ENCODE measurements at places on chromosomes 1 and 21.
A peak's percentile ranks its signal among the peaks of the same experiment; 100 is the strongest.

DNA sequence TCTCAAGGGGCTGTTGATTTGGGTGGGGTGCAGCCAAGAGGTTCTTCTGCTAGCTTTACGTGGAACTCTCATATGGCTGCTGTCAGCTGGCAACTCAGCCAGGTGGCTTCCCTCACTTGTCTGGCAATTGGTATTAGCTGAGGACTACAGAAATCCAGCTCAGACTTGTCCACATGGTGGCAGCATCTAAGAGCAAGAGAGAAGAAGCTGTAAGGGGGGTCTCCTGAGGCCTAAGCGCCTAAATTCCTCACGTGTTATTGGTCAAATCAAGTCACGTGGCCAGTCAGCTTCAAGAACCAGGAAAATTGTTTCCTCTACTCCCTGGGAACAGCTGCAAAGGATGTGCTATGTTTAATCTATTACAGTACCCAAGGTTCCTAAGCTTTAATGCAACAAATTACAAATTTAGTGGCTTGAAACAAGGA lies 4.2 kb upstream of the DYRK3 start:
- DNase-seq, result no peak

DNA sequence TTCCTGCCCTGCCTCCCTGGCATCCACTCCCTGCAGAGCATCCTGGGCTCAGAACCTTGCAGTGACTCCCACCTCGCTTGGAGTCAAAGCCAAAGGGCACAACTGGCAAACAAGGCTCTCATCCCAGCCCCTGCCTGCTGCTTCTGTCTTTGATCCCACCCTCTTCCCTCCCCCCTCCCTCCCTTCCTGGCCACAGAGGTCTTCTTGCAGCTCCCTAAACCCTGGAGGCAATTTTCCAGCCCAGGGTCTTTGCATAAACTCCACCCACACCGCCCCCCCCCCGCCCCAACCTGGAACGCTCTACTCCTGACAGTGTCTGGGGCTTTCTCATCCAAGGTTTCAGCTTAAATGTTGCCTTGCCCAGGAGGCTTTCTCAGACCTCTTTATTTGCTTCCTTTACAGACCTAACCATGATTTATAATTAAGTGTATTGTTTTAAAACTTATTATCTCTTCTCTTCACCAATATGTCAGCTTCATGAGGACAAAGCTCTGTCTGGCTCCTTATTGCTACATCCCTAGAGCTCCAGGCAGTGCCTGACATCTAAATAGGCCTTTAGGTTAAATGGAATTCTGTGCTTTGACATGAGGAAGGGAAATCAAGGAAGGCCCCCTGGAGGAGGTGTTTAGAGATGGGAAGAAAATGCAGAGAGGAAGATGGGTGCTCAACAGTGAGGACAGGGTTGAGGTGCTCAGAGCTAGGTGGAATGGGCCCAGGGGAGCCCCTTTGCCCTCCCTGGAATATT lies 37.7 kb upstream of the PADI1 start:
- no peak for DNase-seq

GRCh38 chr1:21383785-21384401 lies 56.0 kb upstream of the NBPF3 start:
- DNase-seq, result no peak

GRCh38 chr1:47934243-47934805 lies 62.9 kb downstream of the TRABD2B start:
- DNase-seq, result no peak

DNA sequence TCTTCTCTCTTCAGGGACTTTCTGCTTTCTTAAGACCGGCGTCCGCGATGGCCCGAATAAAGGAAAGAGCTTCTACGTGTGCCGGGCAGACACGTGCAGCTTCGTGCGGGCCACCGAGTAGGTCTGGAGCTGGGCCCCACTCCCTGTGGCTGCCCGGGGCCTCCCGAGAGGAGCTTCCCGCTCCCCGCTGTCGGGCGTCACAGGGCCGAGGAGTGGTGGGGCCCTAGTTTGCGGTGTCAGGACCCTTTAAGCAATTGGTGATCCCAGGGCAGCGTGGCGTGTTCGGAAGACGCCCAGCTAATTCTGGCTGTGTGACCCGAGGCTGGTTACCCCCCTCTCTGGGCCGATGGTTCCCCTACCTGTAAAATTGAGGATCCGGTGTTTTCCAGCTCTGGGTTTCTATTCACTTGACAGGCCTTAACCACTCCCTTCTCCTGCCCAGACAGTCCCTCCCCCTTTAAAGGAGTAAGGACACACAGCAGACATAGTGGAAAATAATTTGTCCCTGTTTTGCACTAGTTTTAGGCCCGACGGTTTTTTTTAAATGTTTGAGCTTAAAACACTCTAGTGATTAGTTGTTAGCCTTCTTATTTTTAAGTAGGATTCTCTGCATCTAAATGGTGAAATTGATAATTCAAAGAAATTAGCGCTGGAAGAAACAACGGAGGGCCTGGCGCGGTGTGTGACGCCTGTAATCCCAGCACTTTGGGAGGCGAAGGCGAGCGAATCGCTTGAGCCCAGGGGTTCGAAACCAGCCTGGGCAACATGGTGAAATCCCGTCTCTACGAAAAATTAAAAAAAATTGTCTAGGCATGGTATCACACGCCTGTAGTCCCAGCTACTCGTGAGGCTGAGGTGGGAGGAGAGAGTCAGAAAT lies 553 bp downstream of the TTF2 start:
- DNase-seq, result peak; percentile 12

DNA sequence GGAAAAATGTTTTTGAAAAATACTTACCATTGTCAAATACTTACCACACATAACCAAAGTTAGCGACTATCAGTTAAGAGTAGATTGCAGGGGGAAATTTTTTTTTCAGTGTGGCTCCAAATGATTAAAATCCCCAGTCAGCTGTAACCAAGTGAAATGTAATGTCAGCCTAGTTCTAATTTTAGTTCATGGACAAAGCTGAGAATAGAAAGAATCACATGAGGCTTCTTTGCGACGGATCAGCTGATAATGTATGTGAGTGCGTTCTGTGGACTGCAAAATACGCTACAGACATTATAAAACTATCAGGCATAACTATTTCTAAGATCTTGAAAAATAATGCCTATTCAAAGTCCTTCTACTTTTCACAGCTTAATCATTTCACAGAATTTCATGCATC lies at the start of gene LRRC39:
Gene LRRC39 (minus strand): TSS at position 166 of the 400 bp plus-strand sequence. CDS start 9,740 bp downstream, outside the sequence.
- no peak for DNase-seq

DNA sequence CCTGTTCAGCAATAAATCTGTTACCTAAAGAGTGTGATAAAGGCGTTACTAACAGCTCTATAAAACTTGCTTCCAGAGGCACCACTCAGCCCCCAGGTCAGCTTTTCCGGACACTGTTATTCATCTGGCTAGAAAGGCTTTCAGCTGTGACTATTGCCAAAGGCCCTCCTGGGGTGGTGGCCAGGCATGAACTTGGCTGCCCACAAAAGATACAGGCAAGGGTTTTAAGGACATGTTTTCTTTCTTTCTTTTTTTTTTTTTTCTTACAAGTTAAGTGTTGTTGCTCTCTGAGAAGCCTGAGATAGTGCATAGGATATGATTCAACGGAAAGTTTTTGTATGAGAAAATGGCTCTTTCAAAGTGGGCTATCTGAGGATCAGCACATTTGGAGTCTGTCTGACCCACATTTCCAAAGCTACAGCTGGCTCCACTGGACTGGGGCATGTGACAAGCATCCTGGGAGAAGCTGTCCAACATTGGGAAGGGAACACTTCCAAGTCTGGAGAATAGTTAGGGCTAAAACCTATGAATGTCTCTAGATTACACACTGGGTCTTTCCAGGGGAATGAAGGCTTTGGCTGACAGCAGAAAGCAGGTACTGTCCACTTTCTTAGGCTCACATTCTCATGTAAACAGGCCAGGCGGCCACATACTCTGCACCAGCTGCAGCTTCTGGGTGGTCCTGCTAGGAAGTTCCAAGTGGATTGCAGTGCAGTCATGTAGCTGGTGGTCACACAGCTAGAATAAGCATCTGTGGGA lies 639.7 kb downstream of the LMO4 start:
- DNase-seq, result no peak

DNA sequence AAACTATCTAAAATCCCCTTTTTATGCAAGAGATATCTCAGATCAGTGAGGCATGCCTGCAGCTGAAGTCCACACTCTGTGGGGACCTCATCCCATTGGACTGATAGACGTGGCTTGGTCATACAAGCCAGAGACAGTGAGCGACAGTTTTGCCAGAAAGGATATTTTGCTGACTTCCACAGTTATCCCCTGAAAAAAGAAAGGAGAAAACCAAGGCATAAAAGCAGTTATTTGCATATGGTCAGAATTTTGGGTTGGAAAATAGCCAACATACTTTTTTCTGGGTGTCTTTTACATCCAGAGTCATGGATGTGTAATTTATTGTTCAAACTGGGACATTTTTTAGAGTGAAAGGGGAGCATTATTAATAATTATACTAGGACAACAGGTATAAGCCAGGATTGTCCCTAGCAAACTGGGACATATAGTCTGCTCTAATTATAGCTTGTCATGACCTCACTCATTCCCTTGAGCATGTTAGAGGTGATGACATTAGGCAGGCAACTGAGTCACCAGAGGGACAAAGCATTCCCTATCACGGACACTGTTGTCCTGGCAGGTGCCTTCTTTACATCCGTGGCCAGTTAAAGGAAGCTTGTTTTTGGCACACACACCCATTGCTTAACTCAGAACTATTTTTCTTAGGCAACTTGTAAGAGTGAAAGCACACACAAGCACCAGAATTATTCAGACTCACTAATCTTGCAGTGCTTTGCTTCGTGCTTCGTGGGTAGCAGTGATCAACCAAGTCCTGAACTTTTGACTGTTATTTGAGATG lies 65.5 kb downstream of the PRRX1 start:
- DNase-seq, result no peak

DNA sequence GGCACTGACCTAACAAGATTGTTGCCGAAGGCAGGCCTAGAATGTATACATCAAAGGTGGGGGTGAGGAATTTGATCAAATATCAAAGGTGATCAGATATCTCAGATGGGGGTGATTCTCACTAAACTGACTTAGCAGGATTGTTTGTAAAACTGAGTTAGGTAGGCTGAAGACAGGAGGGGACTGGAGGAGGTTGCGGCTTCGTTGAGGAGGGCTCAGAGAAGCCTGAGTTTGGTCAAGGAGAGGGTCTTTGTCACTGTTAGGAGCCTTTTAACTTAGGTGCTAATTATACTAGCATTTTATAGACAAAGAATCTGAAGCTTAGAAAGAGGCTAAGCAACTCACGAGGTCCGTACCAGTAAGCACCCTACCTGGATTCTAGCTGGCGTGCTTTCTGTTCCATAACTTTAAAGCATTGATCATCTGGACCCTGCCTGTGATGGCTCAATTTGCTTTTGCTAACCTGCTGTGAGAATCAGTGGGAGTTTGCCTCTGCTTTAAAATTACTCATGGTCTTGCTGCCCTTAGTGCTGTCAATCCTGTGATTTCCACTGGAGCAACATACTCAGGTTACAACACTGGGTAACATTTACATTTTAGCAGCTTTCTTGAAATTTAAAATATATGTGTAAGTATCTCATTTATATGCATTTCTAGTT lies 49.8 kb downstream of the ITSN1 start:
- no peak for DNase-seq

GRCh38 chr1:108585313-108585712 lies 25.4 kb downstream of the EEIG2 start:
- no peak for DNase-seq

DNA sequence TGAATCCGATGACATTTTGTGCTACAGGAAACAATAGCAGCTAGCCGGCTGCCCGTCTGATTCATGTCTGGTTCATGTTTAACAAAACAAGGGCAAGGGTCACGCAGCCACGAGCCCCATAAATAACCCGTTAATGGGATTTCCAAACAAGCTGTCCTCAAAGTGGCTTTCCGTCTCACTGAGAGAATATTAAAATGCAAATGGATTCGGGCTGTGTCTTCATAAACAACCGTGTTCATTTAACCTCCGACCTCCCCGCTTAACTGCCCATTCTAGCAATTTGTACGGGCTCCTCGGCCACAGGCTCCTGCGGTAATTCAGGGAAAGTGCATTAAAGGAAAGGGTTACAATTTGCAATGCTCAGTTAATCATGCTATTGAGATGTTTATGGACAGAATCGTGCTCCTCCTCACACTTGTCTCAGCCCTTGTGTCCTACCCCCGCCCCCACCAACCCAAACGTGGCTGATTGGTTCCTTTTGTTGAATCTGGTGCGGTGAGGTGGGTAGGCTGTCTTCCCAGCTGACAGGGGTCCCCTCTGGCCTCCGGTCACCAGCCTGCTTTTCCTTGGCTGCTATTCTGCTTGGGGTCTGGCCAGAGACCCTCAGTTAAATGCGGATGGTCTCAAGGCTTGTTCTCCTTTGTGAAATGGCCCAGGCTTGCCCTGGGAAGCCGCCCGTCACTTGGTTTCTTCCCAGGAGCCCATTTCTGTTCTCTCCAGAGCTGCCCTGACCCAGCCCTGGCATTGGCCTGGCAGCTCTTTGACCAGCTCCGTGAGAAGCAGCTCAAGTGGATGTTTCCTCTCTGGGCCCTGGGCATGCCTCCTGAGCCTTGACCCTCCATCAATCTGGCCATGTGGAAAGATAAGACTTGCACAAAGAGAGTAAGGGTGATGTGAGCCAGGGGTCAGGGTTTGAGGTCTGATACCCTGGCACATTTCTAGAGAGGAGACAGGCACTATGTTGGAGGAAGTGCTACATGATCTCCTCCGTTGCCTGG lies 200.7 kb upstream of the POU3F1 start:
- no peak for DNase-seq

- DNase-seq, result no peak
Measured at GRCh38 chr1:70874063-70874462, 173.6 kb downstream of the PTGER3 start.

- DNase-seq, result no peak
Measured at GRCh38 chr1:43204394-43204793, 32.3 kb downstream of the CFAP57 start.

- DNase-seq, result no peak
Measured at GRCh38 chr1:29991815-29992214, 731.6 kb downstream of the MATN1 start.

- no peak for DNase-seq
Measured at GRCh38 chr1:71561206-71561605, 480.4 kb upstream of the ZRANB2 start.

- DNase-seq, result no peak
Measured at GRCh38 chr1:94669198-94669597, 127.6 kb upstream of the F3 start.

DNA sequence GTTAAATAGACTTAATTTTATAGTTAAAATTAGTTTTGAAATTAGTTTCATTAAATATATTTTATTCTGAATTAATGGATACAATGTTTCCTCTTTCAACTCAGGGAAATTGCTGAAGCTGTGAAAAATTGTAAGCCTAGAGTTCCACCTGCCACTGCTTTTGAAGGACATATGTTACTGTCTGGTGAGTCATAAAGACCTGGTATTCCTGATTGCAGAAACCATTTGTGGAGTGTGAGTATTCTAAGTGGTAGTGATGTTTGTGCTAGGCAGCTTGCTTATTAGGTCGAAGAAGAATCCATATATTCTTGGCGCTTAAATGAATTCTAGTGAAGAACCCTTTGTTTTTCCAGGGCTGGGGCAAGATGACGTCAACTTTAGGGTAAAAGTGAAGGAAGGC lies 34.0 kb downstream of the MTR start:
- no peak for DNase-seq

GRCh38 chr1:67833602-67833940 lies 304 bp upstream of the GNG12 start:
- DNase-seq, result no peak

- DNase-seq, result no peak
Measured at GRCh38 chr1:58786184-58786926, 2.5 kb upstream of the JUN start.

All from CD8-positive, alpha-beta memory T cell (primary cell).